ENCODE measurements at places on chromosomes 12 and 14.

DNA sequence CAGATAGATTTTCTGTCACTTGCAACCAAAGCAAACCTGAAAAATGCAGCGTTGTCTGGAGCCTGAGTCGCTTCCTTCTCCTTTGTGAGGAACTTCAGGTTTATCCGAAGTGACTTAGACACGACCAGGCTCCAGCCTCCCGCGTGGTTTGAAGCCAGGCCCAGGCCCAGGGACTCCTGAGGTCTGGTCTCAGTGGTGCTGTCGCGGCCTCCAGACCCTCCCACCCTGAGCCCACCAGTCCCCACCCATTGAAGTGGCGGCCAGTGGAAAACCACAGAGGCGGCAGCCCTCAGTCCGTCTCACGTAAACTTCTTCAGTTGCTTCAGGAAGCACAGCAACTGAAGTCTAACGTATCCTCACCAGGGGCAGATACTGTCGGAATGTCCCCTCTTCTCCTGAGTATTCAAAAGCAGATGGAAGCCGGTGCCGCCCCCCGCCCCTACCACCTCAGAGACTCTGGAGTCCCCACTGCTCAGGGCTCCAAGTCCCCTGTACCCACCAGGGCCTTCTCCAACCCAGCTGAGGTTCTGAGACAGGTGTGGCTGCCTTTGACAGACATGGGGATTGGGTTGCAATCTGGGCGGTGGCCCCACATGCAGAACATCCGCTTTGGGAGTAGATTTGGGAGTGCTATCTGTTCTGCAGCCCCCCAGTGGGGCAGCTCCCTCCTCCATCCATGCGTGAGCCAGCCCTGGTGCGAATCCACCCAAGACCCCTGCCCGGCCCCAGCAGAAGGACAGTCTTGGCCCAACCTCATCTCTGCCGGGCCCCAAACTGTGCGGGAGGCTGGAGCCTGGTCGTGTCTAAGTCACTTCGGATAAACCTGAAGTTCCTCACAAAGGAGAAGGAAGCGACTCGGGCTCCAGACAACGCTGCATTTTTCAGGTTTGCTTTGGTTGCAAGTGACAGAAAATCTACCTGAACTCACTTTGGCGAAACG is 26.6 kb upstream of the GALNT9 start:
- DNase-seq: peak; percentile 10

GRCh38 chr12:68638171-68638570 is 27.5 kb downstream of the RAP1B start:
- no peak for DNase-seq

GRCh38 chr14:64210216-64210615 is 84.0 kb downstream of the ESR2 start:
- no peak for DNase-seq

DNA sequence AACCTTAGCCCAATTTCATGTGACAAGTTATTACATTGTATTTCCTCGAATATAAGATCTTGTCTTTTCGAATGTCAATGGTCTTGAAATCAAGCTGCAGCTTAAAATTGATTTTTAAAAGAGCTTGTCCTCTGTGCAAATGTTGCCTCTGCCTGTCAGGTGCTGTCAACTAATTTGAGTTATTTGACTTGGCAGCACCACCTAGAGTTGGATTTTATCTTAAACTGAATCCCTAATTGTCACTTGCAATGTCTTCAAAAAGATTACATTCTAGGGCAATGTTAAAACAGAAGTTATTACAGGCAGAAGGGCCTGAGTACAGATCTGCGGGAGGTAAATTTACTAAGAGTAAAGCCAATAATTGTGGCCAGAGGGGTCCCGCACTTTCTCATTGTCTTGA is 26.2 kb upstream of the TUNAR start:
- DNase-seq: no peak

GRCh38 chr12:112164011-112164660 is 38.8 kb downstream of the TRAFD1 start:
- DNase-seq: no peak

DNA sequence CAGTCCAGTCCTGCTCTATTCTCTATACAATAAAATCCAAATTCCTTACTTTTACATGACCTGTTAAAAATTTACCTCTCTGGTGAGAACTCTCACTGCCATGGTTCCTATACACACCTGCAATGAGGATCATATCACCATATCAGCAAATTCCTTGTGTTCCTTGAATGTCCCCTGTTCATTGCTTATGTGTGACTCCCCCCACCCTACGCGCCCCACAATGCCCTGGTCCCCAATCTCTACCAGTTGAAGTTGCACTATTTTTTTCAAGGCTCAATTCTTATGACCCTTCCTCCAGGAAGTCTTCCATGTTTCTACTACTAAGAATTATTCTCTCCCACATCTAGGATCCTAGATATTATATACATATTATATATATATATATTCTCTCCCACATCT is 82.2 kb upstream of the NEDD1 start:
- DNase-seq: no peak

- DNase-seq: no peak
Measured at GRCh38 chr12:47776471-47777143, 3.6 kb downstream of the SLC48A1 start.

- DNase-seq: no peak
Measured at GRCh38 chr14:24927809-24928208, 122.1 kb downstream of the STXBP6 start.

- DNase-seq: no peak
Measured at GRCh38 chr12:95470300-95470699, 3.7 kb upstream of the METAP2 start.

DNA sequence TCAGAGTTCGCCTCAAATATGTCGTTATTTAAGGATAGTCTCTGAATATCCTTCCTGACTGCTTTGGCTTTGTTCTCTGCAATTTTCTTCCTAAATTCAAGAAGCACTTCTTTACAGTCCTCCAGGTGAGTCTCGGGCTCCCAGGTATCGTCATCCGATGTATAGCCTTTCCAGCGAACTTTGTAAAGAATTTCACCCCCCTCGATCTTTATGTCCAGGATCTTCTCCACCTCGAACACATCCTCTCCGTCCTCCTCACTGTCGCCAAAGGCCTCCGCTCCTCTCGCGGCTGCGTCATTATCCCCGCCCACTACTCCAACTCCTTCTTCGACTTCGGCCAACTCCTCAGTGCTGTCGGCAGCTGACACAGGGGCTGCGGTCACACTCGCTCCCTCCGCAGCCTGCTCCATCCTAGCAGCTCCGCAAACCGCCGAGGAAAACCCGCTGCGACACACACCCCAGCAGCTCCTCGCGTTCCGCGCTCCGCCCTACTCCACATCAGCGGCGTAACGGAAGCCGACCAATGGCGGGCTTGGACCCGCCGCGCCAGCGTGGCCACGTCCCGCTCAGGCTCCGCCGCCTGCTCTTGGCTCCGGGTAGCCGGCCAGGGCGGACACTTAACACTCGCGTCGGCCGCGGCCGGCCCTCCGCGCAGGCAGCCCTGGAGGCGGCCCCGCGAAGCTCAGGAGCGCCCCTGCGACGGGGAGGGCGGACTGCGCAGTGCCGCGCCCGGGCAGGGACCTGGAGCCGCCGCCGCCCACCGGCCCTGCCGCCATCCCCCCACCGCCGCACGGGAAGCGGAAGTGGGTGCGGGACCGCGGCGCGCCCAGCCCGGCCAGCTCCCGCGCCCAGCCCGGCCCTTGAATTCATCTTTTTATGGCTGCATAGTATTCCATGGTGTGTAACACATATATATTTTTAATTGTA is 4.1 kb downstream of the CD163L1 start:
- peak; percentile 44 for DNase-seq

DNA sequence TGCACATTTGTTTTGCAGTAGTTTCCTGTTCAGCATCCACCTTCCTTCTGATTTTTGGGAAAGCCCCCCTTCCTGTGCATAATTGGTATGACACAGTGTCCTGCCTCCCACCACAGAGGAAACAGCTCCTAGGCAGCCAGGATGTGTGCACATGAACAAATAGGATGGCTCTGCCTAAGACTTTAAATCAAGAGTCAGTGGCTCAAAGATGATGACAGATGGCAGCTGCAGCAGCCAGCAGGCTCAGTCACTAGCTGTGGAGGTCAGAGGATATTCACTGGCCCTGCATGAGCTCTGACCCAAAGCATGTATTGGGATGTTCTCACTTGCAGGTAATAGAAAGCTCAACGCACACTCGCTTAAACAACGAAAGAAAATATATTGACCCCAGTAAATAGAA is 90.3 kb downstream of the KCNK10 start:
- DNase-seq: no peak

GRCh38 chr14:20417250-20418186 is 4.2 kb upstream of the TEP1 start:
- no peak for DNase-seq

DNA sequence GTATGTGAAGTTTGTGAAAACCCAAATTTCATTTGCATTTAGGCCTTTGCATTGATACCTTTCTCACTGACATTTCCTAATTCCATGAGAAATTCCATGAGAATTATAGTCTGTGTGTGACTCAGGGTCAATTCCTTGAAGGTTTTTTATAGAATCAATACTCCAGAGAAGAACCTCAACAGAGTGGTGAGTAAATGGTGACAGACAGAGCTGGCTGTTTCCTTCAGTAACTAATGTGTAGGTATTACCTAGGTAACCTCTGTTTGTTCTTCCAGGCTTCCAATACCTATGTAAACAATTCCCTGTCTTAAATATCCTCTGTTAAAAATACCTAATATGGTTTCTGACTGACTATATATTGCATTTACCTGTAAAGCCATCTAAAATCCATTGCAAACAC is 117.0 kb downstream of the TTC8 start:
- no peak for DNase-seq

- no peak for DNase-seq
Measured at GRCh38 chr12:76921891-76922664, 43.3 kb upstream of the CSRP2 start.

DNA sequence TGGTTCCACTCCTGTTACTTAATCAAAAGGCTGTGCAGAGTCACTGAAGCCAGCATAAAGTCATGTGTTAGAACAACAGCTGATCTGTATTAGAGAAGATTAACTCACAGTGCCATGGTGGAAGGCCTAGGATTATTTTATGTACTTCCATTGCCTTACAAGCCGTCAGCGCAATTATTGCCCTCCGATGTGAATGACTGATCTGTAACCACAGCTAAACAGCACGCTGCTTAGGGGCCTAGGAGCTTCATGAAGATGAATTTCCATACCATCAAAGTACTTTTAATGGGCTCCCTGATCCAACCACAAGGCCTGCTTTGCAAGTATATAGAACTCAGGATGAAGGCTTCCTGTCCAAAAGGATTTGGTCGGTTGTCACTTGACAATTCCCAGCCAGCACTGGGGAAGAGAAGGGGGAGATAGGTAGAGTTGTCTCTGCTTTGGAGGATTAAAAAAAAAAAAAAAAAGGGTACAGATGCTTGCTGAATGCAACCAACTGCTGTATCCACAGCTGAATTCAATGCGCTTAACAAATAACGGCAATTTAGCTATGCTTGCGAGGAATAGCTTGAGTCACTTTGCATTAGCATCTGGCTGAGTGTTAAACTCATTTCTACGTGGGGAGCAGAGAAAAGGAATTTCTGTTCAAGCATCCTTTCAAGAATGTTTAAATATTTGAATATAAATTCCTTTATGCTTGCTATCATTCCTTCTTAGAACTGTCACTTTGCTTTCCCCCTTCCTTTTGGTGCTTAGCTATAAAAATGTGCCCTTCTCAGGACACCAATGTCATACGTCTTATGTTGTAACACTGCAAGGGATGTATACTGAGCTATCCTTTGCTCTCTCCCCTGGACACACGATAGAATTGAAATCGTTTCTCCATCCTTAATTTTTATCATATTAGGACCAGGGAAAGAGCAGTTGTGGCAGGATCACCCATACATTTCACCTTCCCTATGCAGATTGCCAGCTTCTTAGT is 387.8 kb downstream of the SOX5 start:
- no peak for DNase-seq

DNA sequence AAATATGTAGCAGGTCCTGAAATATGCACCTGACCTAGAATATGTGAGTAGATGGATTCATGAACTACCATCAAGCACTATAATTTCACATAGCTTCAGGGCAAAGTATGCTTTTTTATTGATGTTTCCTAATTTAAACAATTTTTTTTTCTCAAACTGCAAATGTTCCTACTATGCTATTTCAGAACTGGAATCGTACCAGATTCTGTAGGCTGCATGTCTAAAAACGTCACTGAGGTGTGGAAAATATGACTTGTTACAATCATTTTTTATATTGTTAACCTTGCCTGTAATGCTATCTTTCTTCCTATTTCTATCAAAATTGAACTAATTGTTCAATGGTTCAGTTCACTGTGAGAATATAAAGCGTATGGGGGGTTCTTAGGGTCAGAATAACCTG is 78.0 kb upstream of the RERGL start:
- no peak for DNase-seq

DNA sequence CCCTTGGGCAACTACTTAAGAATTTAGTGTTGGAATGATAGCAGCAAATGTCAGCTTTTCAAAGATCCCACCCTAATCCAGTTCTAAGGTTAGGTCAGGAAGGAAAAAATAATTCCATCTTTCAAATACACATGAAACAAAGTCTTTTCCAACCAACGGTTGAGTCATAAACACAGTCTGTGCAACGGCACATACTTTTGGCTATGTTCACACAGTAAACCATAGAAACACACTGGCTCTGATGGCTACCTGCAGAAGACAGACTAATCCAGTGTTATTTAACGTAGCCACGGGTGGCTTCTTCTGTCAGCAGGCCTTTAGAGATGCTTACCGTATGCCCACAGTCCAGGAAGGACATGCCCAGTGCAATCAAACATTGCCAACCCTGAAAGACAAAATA is 35.7 kb downstream of the HIGD1C start:
- no peak for DNase-seq

DNA sequence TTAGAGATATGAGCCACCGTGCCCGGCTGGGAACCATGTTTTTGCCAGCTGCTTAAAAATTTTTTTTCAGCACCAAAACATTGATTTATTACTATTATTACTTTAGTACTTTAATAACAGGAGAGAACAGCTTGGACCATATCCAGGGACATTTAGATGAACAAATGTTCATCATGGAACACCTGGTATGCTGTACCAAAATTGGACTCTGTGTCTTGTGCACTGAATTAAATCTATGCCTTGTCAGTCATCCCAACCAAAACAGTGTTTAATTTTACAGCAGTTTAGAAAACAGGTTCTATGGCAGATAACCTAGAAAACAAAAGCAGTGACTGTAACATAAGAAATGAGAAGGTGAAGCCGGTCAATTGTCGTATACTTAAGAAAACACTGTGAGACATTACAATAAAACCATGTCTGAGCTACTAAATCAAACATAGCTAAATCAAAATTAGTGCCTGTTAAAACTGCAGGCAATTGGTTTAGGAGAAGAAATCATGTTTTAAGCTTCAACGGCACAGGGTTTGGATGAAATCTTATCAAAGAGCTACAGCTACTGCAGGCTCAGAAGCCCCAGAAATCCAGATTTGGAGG is 58.2 kb upstream of the PYGL start:
- no peak for DNase-seq

DNA sequence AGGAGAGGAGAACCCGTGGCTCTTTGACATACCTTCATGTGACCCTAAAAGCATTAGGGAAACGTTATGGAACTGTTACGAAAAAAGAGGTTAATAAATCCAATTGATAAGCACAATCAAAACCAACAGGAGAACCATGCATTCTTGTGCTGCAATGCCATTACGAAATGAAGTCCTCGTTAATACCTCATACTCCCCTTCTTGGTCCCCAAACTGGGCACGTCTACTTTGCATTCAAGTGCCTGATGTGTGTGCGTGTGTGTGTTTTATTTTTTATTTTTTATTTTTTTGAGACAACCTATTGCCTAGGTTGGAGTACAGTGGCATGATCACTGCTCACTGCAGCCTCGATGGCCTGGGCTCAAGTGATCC is 150.0 kb downstream of the ETV6 start:
- no peak for DNase-seq
